ENCODE measurements at places on chromosomes 5 and 9.
A peak's percentile ranks its signal among the peaks of the same experiment; 100 is the strongest.

DNA sequence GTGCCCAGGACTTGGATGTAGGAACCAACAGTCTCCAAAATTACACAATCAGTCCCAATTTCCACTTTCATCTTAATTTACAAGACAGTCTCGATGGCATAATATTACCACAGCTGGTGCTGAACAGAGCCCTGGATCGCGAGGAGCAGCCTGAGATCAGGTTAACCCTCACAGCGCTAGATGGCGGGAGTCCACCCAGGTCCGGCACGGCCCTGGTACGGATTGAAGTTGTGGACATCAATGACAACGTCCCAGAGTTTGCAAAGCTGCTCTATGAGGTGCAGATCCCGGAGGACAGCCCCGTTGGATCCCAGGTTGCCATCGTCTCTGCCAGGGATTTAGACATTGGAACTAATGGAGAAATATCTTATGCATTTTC is 837 bp downstream of the PCDHB2 start:
- no peak for DNase-seq

GRCh38 chr5:10288592-10289219 is 19.0 kb downstream of the CMBL start:
- DNase-seq, result peak; percentile 56

GRCh38 chr9:115690786-115691496 is 462.6 kb upstream of the PAPPA start:
- no peak for DNase-seq

DNA sequence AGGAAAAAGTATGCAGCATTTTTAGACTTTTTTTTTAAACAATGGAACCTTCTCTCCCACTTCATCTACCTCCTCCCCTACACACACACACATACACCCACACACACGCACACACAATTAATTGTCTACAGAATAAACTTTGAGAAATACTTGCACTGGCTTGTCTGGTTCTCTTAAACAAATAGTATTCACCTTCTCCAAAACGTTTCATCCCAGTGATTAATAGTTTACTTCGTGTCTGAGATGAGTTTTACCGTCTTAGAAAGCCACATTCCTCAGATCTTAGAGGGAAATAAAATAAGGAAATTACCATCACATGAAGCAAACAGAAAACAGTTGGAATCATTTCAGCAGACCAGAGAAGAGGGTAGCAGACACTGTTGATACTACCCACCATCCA is 570.6 kb upstream of the CLINT1 start:
- DNase-seq, result no peak

DNA sequence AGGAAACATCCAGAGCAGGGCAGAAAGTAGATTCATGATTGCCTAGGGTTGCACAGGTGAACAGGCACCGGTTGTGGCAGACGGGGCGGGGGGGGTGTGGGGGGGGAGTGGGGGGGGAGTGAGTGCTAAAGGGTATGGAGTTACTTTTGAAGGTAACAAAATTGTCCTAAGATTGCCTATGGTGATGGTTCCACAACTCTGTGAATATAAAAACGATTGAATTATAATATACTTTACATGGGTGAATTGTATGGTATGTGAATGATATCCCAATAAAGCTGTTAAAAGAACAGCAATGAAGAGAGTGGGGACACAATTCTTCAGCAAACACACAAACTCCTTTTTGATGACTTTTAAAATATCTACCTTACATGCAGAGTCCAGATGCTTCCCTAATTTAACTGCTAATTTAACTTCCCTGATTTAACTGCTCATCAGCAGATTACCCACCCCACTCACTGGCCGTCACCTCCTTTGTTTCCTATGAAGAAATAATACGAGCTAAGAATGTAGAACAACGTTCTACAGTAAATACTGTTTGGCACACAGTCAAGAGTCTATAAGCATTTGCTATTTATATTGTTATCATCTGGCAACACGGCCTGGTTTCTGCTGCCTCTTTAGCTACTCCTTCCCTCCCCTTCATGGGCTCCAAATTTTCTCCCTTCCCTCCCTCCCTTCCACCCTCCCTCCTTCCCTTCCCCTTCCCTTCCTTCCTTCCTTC is 83.5 kb downstream of the PTCH1 start:
- no peak for DNase-seq

GRCh38 chr5:50553560-50553984 is 112.5 kb upstream of the EMB start:
- no peak for DNase-seq

- no peak for DNase-seq
Observed at GRCh38 chr9:109477258-109478050, 20.7 kb downstream of the PTPN3 start.

- DNase-seq, result no peak
Observed at GRCh38 chr5:105817914-105818313, 1852.8 kb downstream of the EFNA5 start.

DNA sequence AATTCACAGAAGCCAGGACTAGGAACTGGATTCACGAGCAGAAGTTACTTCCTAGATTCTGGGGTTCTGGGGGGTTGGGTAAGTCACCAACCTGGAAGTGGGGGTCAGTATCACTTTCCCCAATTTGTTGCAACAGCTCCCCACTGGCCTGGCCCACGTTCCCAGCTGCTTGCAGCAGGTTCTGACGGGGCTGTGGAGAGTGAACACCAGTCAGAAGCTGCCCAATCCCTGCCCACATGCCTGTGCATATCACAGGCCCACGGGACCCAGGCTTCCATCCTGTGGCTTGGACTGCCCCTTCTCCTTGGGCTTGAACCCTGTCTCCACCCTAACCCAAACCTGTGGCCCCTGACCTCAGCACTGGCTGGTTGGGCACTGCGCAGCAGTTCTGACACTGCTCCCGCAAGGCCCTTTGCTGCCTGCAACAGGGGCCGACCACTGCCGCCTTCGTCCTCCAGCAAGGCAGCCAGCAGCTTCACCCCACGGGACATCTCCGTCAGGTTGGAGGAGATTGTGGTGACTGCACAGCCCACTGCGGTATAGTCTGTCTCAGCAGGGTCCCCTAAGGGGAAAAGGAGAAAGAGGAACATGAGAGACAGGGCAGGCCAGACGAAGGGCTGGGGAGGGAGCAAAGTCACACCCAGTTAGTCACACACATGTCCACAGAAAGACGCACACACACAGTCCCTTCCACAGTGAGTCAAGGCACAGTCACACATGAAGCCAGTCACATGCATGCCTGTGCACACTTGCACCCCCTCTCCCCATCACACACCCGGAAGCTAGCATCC is 13.1 kb downstream of the TLN1 start:
- DNase-seq, result no peak

- no peak for DNase-seq
Observed at GRCh38 chr5:136016945-136017530, 11.8 kb upstream of the TGFBI start.

DNA sequence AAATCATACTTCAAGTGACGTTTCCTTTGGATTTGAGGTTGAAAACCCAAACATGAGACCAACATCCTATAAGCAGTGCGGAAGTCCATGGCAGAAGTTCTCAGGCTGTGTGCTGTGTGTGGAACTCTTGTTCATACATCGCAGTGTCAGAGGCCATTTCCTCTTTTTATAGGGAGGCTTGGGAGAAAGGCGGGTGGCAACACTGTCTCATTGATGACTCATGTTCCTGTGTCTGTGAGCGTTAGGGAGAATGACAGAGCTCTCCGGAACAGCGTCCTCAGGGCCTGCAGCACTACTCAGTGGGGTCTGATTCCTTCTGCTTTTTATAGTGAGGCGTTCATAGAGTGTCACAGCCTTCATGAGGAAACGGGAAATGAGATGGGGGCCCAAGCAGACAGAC is 98.8 kb upstream of the BASP1 start:
- DNase-seq, result peak; percentile 25

DNA sequence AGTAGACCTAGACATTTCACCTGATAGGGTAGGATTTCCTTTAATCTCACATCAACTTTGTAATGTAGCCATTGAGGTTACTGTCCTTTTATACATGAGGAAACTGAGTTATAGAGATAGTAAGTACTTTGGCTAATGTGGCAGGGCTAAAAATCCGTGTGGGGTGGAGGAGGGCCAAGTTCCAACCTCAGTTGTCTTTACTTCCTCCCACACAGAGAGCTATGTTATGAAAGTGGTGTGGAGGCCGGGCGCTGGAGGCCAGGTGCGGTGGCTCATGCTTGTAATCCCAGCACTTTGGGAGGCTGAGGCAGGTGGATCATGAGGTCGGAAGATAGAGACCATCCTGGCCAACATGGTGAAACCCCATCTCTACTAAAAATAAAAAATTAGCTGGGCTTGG is 173.3 kb downstream of the PALM2AKAP2 start:
- DNase-seq, result no peak

- no peak for DNase-seq
Observed at GRCh38 chr5:10836986-10837385, 76.0 kb upstream of the DAP start.

DNA sequence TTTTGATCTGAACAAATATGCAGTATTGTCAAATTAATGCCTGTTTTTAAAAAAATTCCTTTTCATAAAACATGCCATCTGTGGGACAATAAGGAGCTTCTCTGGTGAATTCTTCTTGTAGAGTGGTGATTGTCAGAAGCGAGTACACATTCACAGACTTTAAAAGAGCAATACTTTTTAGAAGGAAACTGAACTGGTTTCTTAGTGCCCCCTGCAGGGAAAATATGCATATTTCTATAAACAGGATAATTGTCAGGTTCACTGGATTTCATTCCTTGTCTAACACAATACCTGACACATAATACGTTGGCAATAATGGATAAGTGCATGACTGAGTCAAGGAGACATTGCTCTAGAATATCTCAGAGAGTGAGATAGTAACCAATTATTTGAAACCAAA is 133.7 kb downstream of the KIF4B start:
- no peak for DNase-seq

DNA sequence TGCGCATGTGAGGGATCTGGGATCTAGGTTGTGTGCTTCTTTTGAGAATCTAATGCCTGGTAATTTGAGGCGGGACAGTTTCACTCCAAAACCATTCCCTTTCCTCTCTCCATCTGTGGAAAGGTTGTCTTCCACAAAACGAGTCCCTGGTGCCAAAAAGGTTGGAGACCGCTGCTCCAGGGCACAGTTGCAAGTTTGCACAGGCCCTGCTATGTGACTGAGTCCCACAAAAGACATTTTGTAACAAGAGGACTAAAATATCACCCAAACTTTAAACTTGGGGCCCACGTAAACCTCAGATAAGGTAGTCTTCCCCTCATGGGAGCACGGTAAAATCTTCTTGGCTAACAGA is 5.8 kb upstream of the ZNF367 start:
- DNase-seq, result no peak

GRCh38 chr5:61887271-61887670 is 418.7 kb upstream of the KIF2A start:
- DNase-seq, result no peak

GRCh38 chr9:81595887-81596543 is 93.3 kb downstream of the TLE1 start:
- DNase-seq, result no peak

DNA sequence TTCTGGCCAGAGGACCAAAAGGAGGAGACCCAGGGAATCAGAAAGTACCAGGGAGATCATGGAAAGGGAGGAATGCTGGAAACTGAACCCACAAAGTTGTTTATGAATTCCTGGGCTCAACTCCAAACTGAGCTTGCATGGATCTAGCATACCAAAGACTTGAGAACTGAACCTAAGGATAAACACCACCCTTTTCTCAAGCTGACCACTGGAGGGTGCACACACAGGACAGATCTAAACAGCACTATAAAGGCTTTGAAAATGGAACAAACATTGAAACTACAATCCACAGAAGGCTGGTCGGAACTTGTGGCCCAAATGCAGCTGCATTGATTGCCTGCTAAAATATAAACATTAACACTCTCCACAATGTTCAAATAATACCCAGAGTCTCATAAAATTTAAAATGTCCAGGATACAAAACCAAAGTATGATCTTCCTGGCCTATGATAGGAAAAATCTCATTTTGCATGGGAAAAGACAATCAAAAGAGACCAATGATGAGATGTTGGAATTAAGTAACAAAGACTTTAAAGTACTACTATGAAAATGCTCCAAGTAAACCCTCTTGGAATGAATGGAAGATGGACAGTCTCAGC is 15.6 kb upstream of the IRF1 start:
- no peak for DNase-seq

GRCh38 chr5:54577528-54577927 is 60.0 kb downstream of the SNX18 start:
- DNase-seq, result no peak

DNA sequence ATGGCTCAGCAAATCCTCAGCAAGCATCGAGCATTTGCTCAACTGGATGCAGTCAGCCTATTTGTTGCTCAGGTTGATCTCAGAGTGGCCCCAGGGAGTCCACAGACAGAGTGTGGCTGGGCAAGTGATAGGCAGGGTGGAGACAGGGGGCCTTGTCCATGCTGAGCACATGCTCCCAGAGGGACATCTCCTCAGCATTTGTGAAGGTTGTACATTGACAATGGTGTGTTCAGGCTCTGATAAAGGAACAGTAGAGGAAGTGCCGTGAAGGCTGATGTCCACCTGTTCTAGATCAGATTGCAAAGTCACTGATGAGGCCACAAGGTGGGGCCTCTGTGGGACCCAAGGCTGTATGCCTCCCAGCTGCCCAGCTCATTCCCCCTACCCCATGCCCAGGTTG is 50.1 kb upstream of the FOXI1 start:
- no peak for DNase-seq

GRCh38 chr5:50667023-50667652 is 701 bp downstream of the PARP8 start:
- DNase-seq, result no peak

- DNase-seq, result no peak
Observed at GRCh38 chr5:57504357-57504756, 21.7 kb upstream of the ACTBL2 start.

DNA sequence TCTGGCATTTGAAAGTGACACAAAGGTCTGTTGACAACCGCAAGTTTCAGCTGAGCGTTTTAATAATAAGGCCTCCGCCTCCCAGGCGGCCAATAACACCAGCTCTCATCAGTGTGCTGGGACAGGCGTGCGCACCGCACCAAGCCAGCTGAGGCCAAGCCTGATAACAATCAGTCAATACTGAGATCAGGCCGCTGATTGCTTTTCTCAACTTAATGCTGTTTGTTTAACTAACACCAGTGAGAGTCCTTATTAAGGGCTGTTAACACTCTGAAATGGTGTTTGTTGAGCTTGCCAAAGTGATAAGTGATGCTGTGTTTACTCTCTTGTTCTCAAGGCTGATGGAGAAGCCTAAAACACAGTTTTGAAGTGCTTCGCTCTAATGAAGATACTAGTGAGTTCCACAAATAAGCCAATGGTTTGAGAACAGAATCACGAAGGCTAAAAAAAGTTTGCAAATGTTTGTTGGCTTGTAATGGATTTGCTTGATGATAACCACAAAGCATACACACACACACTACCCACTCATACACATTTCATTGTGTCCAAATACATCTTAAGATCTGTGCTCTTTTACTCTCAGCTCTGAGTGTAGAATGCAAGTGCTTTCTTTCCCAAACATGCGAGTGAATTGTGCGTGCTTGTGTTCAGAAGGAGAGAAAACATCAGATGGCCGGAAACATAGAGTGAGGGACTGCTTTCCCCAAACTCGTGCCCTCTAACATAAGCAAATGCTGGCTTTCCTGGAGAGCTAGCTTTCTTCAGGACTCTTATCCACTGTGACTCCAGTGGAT is 330.4 kb upstream of the KLF4 start:
- DNase-seq, result no peak
